Mucosa of descending colon (tissue), 3 donors: ENCODE measurements at places on chromosomes 7 and 10. TPM values are rescaled to one million over a fixed set of nuclear protein-coding genes. Genes with fewer than 3 reads are reported as not detected.

GRCh38 chr7:73702226-73702625 lies 17.2 kb downstream of the STX1A start:
- DNase-seq: no peak

Gene TMEM176B
- 401 TPM for total RNA-seq

Gene KLF14
- not detected for total RNA-seq

GRCh38 chr10:74049955-74050354 lies 52.0 kb downstream of the VCL start:
- DNase-seq: no peak

DNA sequence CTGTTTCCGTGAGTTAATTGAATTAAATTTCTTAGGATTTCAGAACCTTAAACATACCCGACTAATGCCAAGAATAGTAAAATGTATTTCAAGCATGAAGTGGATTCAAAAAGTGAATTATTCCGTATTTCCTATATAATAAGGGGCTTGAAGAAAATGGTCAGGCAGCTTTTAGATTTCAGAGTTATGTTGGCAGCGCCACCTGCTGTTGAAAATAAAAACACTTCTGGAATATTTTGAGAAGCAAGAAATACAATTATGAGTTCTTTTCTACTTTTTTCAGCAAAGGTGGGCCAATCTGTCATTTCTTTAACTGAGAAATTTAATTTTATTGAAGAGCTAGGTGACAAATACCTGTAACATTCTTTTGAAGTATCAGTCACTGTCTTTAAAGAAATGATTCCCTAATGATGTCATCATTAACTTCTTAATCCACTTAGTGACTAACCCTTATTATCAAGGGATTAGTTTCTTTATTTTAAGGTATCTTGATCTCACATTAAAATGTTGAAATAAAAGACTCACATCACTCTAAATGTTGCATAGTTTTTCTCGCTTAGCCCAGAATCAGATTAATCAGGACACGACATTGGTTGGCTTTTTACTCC lies 36.6 kb upstream of the AGR3 start:
- DNase-seq: no peak

GRCh38 chr7:115475761-115476385 lies 554.0 kb downstream of the MDFIC start:
- DNase-seq: peak; percentile 27

DNA sequence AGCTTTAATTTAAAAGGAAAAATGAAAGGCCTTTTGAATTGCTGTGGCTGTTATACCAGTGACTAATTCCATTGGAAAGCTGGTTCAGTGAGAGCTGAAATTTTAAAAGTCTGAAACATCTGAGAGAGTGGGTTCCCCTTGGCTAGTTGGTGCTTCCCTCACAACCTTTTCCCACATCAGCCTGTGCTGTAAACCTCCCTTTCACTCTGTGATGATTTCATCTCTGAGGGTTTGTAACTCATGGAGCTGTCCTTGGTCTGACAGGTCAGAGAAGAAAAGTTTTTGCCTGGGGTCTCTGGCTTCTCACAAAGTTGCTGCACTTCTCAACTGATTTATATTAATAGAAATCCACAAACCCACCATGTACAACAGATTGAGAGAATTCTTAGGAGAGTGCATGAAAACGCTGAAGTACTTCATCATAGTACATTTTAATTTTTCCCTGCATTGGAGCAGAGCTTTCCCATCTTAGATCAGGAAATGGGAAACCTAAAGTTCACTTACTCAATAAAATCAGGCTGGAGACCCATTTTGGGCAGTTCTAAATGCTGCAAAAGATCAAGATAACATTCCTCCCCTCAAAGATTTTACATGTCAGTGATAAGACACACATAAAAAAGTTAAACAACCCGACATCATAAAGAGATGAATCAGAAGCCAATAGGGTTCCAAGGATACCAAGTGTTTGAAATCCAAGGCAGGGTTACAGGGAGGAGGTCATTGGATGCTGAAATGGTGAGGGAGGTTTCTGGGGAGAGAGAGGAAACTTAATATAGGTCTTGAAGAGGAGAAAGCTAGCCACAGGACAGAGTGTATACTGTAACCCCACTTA lies 157.0 kb upstream of the MKLN1 start:
- DNase-seq: no peak

GRCh38 chr7:44882899-44883298 lies 2.4 kb downstream of the PURB start:
- no peak for DNase-seq

DNA sequence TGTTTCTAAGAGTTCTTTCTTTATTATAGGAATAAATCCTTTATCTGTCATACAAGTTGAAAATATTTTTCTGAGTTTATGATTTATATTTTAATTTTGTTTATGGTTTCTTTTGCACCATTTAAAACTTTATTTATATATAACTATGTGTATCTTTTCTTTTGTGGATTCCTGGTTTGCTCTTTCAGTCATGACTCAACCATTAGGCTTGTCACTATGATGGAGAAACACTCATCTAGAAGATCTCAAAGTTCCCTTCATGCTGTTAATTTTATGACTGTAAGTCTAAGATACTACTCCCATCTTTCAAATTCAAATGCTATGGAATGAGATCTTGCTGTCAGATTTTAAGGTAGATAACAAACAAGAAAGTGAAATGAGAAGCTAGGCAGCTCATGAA lies 199.5 kb downstream of the INHBA start:
- no peak for DNase-seq

Gene XRCC2
- total RNA-seq: 1.0 TPM

DNA sequence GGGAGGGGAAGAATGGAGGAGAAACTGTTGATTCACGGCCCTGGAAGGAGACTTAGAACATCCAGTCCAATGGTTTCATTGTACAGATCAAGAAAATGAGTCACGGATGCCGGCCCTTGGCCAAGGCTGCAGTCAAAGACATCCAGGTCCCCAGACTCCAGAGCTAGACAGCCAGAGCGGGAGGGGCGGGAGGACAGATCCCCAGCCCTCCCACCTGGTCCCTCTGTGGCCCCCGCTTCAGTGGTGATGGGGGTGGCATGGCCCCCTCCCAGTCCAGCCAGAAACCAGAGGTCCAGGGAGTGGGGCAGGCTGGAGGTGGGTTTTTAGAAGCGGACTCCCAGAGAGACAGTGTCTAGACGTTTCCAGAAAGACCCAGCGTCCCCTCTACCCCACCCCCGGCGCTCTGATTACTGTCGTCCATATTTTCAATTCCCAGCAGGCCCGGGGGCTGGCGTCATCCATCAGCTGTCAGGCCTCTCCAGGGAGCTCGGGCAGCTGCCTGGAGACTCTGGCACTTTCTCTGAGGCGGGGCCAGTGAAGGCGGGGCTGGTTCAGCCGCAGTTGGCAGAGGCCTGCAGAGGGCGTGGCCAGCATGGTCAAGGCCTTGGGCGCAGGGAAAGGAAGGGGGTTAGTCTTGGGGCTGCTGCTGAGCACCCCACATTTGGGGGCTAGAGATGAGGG lies 8.0 kb upstream of the HSPB1 start:
- DNase-seq: peak; percentile 98

DNA sequence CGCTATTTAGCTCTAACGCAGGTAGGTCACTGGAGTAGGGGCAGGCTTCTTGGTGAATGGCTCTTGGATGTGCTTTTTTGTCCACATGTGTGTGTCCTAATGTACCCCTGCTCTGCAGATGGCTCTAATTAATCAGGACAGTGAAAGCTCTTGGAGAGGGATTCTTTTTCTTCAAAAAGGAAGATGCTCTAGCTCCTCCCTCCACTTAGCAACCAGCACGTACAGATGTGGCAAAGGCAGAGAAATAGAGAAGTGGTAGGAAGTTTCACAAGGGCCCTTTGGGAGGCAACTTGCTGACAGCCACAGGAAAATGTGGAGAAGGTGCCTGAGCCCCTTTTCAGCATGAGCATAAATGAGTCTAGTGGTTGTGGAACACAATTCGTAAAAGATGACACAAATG lies 221.7 kb downstream of the PLXNA4 start:
- no peak for DNase-seq

- no peak for DNase-seq
Observed at GRCh38 chr7:44630792-44631457, 24.5 kb downstream of the OGDH start.

DNA sequence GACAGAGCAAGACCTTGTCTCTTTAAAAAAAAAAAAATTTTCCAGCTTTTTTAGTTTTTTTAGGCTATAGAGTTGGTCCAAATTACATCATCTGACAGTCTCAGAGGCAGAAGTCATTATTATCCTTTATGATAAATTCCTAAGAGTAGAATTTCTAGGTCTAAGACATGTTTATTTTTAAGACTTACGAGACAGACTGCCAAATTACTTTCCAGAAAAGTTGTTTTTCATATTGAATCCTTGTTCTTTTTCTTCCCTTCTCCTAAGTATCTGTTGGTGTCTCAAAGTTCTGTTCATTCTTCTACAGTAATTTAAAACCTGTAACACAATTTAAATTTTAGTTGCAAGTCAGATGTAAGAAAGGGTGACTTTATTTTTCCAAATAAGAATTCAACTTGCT lies 421.4 kb downstream of the GALNT17 start:
- no peak for DNase-seq

GRCh38 chr10:74529205-74529604 lies 297.2 kb upstream of the KAT6B start:
- DNase-seq: no peak

- DNase-seq: no peak
Observed at GRCh38 chr7:66504131-66504530, 124.5 kb upstream of the KCTD7 start.

DNA sequence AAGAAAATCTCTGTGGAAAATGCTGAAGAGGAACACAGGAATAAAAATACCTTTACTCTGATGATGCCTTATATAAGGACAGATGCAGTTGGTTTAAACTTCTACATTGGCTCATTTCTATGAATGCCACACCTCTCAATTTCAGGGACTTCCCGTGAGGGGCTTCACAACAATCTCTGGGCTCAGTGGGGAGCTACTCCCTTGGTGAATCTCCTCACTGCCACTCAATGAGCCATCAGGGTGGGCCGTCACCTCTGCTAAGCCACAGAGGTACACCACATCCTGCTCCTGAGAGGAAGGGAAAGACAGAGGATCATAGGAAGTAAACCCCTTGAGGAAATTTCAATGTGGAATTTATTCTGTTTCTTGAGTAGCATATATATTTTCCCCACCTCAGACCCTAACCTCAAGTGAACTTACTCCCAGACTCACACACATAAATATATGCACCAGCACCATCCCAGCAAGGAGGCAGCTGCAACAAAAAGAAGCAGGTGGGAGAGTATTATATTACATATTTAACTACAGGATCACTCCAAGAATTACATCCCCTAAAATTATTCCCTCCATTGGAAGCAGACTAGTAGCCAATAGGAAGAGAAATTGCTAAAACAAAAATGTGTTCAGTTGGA lies 63.3 kb upstream of the PRSS1 start:
- no peak for DNase-seq

Gene SLC13A1
- total RNA-seq: 1.6 TPM

Gene STAMBPL1
- 20.0 TPM for total RNA-seq

GRCh38 chr7:39605087-39605486 lies 18.3 kb upstream of the RALA start:
- no peak for DNase-seq

DNA sequence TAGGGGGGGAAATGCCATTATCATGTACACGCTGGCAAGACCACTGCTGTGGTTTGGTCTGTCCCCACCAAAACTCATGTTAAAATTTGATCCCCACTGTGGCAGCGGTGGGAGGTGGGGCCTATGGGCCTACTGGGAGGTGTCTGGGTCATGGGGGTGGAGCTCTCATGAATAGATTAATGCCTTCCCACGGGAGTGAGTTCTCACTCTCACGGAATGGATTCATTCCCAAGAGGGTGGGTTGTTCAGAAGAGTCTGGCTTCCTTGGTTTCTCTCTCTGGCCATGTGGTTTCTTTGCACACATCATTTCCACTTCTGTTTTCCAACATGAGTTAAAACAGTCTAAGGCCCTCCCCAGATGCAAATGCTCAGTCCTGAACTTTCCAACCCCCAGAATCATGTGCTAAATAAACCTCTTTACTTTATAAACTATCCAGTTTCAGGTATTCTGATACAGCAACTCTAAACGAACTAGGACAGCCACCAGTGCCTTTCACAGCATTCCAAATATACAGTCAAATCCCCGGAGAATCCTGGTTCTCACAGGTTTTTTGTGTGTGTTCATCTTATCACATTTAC lies 44.3 kb downstream of the SMURF1 start:
- DNase-seq: no peak

- no peak for DNase-seq
Observed at GRCh38 chr7:155084969-155085368, 14.8 kb downstream of the HTR5A start.

Gene CFAP58
- 0.44 TPM for total RNA-seq

Gene SPAG6
- total RNA-seq: not detected

GRCh38 chr7:63065684-63066083 lies 933.0 kb upstream of the ZNF722 start:
- no peak for DNase-seq

GRCh38 chr7:90216771-90217170 lies 5.2 kb downstream of the STEAP2 start:
- DNase-seq: no peak

DNA sequence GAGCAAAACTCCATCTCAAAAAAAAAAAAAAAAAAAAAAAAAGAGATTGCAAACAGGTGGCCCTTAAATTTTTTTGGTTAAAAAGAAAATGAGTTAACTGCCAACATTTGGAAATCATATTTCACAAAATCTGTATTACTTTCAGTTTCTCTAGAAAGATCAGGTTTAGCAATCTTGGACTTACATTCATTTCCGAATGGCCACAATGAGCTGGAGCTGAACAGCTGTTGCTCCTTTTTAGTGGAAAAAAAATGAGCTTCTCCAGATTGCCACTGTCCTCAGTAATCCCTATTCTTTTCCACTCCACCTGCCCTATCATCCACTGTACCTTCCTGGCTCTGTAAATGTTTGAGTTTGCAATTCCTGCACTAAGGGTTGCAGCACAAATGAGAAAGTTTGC lies 43.6 kb downstream of the RAB11FIP2 start:
- DNase-seq: no peak

Gene SLC39A12
- total RNA-seq: not detected

Gene GPR26
- not detected for total RNA-seq

DNA sequence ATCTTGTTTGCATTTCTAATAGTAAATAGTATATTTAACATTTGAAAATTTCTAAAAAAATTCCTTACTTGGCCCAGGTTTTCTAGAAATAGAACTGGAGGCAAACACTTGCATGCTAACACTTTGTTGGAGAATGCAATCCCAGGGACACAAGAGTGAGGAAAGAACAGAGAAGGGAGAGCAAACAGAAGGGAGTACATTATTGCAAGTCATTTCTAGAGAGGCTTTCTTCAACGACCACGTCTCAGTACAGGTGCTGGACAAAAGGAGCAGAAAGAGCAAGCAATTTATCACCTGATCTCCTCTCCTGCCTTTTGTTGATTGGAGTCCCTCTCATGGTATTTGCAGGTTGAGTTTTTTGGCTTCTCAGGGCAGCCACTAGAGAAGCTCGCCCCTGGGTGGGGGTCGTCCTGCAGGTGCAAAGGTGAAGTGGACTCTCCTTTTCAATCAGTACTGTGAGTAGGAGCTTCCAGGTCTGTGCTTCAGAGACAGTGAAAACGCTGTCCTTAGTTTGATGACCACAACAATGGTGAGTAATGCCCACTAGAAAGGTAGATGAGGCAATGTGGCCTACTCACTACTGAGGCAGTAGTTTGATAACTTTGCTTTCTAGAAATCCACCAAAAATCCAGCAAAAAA lies 5.2 kb downstream of the CPED1 start:
- DNase-seq: no peak
